ENCODE measurements at places on chromosomes 4 and X.

DNA sequence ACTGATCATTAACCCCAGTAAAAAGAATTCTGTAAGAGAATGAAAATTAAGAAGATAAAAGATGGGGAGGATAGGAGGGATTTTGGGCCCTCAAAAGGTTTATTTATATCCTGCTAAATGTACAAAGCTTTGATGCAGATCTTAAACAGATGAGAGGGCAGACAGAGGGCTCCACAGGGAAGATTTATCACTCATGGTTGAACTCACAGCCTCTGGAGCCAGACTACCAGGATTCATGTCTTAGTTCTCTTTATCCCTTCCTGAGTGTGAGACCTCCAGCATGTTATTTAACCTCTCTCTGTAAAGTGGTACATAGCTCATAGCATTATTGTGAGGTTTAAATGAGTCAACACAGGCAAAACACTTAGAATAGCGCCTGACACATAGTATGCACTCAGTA, 74.4 kb downstream of the SOWAHB start:
- DNase-seq, result no peak

DNA sequence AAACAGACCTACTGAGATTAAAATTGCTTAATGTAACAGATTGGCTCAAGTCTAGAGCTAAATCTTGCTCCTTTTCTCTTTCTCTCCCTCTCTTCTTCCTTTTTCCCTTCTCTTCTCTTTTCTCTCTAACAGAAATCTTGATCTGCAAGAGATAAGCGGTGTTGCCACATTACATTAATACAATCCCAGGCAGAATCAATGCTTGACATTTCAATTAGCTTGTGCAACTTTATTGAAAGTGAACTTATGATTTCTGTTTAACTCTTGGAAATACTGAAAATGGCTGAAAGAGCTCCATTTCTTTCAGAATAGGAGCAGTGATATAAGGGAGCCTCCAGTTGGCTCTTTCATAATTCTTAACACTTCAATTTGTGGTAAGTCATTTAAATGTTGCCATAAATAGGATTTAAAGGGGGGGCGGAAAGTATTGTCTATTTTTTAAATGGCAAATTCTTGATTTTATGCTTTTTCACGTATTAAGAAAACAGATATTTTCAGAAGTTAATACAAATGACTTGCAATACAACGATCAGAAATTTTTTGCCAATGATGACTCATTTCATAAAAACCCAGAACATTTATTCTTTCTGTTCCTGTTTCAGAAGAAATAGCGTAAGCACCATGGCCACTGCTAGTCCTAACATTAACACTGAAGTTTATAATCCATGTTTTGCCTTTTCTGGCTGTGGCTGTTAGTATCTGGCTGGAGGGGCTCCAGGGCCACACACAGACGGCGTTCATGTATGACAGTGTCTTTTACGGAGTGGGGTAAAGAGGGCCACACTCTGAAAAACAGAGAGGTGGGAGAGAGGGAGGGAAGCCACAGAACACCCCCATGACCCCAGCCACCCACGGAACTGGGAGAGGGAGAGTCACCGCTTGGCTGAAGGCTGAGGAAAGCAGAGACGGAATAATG, 115.7 kb upstream of the FAT1 start:
- peak; percentile 64 for DNase-seq

DNA sequence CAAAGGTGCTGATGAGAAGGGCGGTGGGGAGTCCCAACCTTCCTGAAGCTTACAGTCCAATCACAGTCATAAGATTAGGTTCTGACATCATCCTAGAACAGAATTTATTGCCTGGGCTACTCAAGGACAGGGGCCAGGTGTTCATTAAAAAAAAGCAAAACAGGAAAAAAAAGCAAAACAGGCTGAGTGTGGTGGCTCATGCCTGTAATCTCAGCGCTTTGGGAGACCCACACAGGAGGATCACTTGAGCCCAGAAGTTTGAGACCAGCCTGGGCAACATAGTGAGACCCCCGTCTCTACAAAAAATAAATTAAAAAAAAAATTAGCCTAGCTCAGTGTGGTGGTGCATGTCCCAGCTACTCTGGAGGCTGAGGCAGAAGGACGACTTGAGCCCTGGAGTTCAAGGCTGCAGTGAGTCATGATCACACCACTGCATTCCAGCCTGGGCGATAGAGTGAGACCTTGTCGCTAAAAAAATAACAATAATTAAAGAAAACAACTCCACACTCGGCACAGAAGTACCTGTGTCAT, 3.0 kb downstream of the RAB9A start:
- peak; percentile 5 for DNase-seq

DNA sequence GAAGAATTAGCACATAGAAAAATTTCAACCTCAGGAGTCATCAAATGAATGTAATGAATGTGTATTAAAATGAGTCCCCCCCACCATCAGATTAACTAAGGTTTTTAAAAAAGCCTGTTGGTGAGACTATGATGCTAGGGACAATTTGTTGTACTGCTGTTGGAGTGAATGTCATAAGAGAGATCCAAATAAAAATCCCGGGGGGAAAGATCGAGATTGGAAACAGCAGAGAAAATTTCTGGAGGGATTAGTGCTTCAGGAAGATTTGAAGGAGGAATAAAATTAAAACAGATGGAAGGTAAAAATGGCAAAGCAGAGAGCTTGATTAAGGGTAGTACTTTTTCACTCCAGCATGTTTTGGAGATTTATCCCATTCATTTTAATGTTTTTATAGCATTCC, 25.9 kb upstream of the SFRP2 start:
- DNase-seq, result no peak

DNA sequence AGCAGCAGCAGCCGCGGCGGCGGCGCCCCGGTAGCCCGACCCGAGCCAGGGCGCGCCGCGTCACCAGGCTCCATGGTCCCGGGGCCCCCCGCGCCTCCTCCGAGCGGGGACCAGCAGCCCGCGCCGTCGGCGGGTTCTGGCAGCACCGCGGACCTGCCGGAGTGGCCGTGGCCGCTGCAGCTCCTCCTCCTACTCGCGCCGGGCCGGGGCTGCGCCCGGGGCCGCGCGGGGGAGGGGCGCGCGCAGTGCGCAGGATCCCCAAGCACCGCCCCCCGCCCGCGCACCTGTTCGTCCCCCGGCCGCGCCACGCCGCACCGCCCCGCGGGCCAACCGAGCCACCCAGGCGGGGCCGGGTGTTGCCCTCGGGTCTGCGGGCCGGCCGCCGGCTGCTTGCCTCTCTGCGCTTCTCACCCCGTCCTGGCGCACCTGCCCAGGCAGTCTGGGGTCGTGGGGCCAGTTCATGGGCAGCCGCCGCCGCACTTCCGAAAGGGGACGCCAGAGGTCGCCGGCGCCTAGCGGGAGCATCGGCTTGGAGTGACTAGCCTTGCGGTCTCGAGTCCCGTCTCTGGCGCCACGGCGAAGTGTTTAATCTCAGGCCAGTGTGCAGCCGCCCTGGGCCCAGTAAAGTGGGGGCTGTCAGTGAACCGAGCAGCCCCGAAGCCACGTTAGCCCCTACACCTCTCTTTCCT, at the start of gene SLC9A7:
SLC9A7 (minus strand) TSS at position 163 of the 689 bp plus-strand sequence; CDS start at position 74, 89 bp downstream.
- DNase-seq, result peak; percentile 84

GRCh38 chr4:8697826-8698225, 105.3 kb downstream of the CPZ start:
- no peak for DNase-seq

- no peak for DNase-seq
Measured at GRCh38 chr4:130901321-130901720, 1805.4 kb downstream of the C4orf33 start.

- DNase-seq, result no peak
Measured at GRCh38 chrX:9318213-9318612, 146.6 kb upstream of the TBL1X start.

GRCh38 chr4:88907478-88907877, 149.5 kb downstream of the FAM13A start:
- no peak for DNase-seq

- DNase-seq, result peak; percentile 57
Measured at GRCh38 chr4:71229477-71230270, 109.1 kb upstream of the SLC4A4 start.

DNA sequence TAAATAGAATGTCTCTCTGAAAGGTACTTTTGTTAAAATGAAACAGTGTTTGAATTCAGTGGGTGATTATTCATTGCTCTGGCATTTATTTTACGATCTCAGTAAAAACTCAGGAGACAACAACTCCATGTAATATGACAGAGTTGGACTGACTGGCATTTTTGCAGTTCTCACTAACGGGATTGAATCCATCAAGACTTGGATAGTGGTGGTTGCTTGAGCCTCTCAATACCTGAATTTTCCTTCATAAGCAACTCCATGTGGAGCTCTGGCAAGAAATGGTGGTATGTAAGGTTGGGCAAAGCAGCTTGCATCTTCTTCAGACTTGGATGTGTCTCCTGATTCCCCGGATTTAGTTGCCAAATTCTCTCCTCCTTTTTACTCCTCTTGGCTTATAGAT, 72.7 kb downstream of the FRMPD4 start:
- DNase-seq, result no peak

- DNase-seq, result no peak
Measured at GRCh38 chr4:112516471-112517066, 589 bp upstream of the NEUROG2 start.

- no peak for DNase-seq
Measured at GRCh38 chr4:152514356-152514755, 21.5 kb downstream of the FBXW7 start.

GRCh38 chrX:73766431-73766795, 203.4 kb downstream of the CHIC1 start:
- DNase-seq, result no peak

GRCh38 chrX:48864210-48864609, 28.8 kb upstream of the PCSK1N start:
- DNase-seq, result peak; percentile 67

- no peak for DNase-seq
Measured at GRCh38 chr4:12844141-12844540, 640.0 kb downstream of the RAB28 start.

DNA sequence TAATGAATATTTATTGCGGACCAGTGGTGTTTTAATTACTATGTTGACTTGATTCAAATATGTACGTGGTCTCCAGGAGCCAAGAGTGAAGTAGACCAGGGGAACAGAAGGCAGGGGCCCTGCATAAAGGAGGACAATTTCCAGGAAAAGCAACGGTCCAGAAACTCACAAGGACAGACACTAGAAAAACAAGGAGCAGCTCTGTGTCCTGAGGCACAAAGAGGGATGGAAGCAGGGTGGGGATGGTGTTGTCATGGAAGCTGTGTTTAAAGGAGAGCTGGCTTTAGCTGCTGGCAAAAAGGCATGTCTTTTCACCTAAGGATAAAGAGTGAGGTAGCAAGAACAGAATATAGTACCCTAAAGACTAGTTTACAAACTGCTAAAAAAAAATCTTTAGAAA, 254.1 kb upstream of the TENM3 start:
- DNase-seq, result no peak

- DNase-seq, result no peak
Measured at GRCh38 chrX:39425124-39425806, 624.0 kb downstream of the MID1IP1 start.

DNA sequence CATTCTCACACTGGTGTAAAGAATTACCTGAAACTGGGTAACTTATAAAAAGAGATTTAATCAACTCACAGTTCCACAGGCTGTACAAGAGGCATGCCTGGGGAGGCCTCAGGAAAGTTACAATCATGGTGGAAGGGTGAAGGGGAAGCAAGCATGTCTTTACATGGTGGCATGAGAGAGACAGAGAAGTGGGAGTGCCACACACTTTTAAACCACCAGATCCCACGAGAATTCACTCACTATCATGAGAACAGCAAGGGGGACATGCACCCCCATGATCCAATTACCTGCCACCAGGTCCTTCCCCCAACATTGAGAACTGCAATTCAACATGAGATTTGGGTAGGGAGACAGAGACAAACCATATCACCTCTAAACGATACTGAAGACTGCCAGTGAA, 23.0 kb downstream of the EPGN start:
- DNase-seq, result peak; percentile 61

Measured in OCI-M1 (cell line).